GM23248 (cell line): ENCODE measurements at places on chromosomes 6 and 20. TPM values are rescaled to one million over a fixed set of nuclear protein-coding genes. Genes with fewer than 3 reads are reported as not detected.

- no peak for DNase-seq
These were observed 681.6 kb upstream of the FLRT3 start for GRCh38 chr20:15018966-15019365.

The HDGFL1 gene
- total RNA-seq: not detected in 2 replicates

The KCNK16 gene
- not detected in 2 replicates for total RNA-seq

DNA sequence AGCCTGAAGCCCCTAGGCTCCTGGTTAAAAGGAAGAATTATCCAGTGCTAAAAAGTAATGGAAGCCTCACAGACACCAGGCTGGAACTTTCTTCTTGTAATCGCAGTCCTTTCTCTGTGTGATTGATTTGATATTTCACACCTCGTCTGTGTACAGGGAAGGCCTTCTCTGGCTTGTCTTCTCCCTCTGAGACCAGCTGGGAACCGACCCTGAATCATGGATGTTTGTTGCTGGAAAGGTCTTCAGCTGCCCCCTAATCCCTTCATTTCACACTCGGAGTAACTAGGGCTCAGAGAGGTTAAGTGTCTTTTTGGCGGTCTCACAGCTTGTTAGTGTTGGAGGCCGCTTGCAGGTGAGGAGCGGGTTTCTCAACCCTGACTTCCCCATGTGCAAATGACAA is 500.2 kb upstream of the CDH4 start:
- no peak for DNase-seq

DNA sequence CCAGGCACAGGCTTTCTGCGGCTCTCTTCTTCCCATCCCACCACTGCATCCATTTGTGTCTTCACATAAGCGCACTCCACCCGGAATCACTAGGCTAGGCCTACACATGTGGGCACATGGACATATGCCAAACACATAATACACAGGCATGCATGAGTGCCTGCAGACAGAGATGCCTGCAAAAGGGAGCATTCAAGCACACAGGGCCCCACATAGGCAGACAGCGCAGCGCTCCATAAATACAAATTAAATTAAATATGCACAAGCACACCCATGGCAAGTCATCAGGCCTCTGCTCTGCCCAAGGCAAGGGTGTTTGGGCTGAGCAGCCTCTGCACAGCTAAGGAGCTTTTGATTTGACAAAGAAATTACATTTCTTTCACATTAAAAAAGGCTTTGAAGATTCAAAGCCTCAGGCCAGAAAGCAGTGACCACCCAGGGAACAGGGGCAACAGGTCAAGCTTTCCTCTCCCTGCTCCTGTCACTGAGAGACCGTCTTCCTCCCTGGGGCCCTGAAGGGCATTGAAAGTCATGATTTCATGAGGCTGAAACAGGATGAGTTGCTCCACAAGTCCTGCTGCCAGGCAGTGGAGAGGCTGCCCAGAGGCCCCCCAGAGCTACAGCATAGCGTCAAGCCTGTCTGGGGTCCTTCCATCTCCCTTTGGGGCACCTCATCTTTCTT is 134.2 kb upstream of the LRFN2 start:
- DNase-seq: no peak

DNA sequence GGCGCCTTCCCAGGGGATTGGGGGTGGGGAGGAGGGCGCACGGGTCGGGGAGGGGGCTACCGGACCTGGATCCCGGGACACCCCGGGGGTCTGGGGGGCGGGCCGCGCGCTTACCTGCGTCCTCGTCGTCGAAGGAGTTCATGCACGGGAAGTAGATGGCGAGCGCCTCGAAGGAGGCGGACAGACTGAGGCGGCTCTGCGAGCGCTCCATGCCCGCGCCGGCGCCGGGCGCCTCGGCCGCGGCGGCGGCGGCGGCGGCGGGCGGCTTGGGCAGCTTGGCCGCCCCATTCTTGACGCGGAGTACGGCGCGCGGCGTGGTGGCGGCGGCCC is 320 bp downstream of the RIMS4 start:
- DNase-seq: peak; percentile 36

DNA sequence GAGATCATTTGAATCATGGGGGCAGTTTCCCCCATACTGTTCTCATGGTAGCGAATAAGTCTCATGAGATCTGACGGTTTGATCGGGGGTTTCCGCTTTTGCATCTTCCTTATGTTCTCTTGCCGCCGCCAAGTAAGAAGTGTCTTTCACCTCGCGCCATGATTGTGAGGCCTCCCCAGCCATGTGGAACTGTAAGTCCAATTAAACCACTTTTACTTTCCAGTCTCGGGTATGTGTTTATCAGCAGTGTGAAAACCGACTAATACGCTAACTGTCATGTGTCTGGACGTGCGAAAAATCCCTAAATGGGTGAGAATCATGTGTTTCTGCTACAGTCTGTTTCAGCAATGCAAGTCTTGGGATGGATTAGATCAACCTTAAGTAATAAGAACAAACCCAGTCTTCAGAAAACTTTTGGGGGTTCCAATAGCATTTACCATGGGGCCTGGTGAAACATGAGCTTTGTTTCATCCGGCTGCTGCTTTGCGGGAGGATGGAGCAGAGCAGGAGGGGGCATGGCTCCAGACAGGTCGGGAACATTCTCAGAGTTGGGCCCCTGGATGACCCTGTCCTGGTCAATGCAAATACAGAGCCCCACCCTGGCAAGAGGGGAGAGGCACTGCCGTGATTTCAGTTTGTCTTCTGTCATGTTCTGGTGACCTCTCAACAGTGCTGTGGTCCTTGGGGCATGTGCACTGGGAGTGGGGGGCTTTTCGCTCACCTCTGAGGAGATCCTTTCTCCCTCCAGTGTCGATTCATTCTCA is 41.5 kb downstream of the CTCFL start:
- DNase-seq: no peak

DNA sequence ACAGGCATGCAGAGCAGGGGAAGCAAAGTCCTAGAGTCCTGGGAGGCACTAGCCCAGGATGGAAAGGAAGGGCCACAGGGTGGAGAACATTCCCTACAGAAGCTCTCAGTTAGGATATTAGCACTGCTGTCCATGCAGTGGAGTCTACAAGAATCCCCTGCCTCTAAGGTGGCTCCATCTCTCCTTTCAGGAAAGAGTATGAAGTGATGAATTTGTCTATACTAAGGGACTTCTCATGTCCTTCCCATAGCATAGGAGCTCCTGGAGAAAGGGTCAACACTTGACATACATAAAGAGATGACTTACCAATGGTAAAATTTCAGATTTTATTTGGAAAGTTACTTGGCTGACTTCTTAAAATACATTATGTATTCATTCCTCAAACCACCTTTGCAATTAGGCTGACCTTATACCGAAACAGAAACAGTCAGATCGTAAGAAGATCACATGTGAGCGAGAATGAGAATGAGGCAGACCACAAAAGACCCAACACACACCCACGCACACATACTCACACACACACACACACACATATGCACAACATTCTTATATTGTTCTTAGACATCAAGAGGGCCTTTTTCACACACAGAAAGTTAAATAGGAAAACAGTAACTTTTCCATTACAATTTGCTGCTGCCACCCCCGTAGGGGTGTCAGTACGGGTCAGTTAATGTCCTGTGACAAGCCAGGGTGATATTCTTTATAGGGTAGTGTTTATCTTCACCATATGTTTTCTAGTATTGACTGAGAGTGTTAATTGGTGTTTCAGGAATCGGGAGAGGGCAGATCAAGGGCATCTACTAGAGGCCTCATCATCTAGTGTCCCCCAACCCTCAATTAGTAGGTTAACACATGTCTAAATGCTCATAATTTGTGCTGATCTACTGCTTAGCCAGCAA is 159.4 kb downstream of the FAXC start:
- no peak for DNase-seq

GRCh38 chr6:41894366-41895299 is 542 bp downstream of the USP49 start:
- DNase-seq: peak; percentile 54

The STMND1 gene
- total RNA-seq: not detected in 2 replicates

GRCh38 chr20:25749649-25750048 is 53.0 kb upstream of the ZNF337 start:
- DNase-seq: no peak

- DNase-seq: no peak
These were observed 28.5 kb downstream of the CHRNA4 start for GRCh38 chr20:63332488-63333240.
